ENCODE measurements at places on chromosomes 6 and 20.

GRCh38 chr6:89022798-89023197 is 57.8 kb upstream of the PNRC1 start:
- DNase-seq, result no peak

DNA sequence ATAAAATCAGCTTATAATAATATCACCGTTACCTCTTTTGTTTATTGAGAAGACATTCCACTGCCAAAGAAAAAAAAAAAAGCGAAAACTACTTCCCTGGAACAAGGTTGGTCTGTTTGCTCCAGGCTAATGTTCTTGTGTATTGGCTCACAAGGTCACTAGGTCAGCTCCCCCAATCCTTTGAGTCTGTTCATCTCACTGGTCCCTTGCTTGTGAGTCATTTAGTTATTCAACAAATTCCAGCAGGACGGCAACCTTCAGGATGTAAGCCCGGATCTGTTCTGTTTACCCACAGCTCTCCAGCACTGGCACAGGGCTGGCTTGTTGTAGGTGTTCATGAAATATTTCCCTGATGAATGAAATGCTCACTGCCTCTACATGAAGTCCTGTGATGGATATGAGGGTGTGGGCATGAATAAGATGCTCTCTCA is 3.3 kb downstream of the ARHGAP40 start:
- DNase-seq, result no peak

DNA sequence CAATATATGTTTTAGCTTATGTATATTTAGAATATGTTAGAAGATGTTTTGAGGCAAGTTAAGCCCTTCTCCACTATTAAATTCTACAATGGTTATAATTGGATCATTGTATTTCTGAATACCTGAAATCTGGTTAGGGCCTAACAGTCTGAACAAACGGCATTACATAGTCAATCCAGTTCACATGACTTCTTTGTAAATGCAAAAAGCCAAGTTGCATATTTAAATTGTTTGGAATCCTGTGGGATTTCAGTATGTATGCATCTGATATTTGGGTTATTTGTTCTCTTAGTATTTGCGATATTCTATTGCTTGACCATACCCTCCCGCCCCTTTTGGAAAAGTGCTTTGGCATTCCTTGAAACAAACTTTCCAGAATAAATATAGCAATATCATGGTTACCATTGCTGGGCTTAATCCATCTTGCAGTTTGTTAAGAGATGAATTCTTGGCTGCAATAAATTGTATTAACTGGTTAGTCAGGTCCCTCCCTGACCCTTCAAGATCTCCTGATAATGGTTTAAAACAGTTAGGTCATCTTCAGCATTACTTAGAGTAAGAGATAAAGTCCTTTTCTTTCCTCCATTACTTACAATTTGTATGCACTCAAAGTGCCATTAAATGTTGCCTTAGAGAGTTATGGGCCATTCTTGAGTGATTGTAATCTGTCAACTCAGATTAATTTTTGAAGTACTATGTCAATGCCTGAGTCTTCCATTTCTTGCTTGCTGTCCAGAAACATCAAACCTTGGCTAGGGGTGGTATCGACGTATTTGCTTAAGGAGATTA is 36.5 kb downstream of the LRRC1 start:
- DNase-seq, result no peak

GRCh38 chr6:24157886-24158285 is 31.9 kb downstream of the NRSN1 start:
- DNase-seq, result no peak

- DNase-seq, result no peak
These were observed 142.9 kb downstream of the TFAP2A start for GRCh38 chr6:10271982-10272381.

- no peak for DNase-seq
These were observed 3.5 kb upstream of the EFHC1 start for GRCh38 chr6:52416629-52417151.

DNA sequence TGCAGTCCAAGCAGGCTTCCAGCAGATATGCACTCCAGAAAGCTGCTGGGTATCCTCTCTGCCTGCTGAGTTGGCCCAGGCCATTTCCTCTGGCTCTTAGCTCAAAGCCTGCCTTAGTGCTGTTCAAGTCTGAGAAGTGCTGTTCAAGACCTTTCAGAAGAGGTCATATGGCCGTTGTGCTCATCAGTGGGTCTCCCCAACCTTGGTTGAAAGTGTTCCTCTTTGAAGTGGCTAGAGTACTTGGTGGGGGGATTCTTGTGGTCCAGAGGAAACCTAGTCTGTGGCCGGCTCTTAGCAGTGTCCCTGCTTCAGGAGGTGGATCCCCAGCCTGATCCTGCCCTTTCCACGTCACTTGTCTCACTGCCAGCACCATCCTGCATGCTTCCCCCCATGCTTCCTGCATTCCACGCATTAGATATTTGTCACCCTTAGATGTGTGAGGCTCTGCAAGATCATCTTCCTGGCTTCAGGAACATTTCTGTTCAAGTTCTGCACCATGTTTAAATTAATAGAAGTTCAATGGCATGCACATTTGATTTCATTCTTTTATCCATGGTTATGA is 105.0 kb downstream of the FIG4 start:
- DNase-seq, result no peak

DNA sequence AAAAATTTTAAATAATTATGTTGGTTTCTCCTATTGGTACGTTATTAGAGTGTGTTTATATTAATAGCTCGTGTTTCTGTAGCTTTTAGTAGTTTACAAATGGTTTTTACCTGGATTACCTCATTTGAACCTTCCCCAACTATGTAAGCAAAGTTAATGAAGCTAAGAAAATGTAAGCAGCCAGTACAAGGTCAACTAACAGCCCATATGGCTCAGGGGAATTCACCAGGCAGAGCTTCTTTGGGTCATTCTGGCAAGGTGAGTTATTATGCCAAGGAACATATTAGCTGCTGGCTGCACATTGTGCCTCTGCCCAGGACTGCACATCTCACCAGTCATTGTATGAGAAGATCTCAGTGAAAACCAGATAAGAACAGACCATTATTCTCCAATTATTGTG is 27.0 kb upstream of the MARCKS start:
- DNase-seq, result no peak

GRCh38 chr20:38935967-38936407 is 9.8 kb downstream of the FAM83D start:
- no peak for DNase-seq

DNA sequence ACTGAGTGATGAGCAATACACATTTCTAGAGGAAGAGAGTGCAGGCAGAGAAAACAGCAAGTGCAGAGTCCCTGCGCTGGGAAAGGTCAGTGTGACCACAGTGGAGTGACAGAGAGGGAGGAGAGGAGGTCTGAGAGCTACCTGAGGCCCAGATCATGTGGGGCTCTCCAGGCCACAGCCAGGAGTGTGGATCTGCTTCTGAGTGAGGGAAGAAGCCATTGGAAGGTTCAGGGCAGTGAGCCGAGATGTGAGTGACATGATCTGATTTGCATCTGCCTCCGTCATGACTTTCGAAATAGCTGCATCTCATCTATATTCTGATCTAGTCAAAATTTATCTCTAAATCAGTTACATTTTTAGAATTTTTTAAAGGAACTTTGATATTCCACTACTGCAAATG is 367.1 kb downstream of the PREX1 start:
- DNase-seq, result no peak

- DNase-seq, result no peak
These were observed 267.9 kb downstream of the PLCB1 start for GRCh38 chr20:8399947-8400346.

DNA sequence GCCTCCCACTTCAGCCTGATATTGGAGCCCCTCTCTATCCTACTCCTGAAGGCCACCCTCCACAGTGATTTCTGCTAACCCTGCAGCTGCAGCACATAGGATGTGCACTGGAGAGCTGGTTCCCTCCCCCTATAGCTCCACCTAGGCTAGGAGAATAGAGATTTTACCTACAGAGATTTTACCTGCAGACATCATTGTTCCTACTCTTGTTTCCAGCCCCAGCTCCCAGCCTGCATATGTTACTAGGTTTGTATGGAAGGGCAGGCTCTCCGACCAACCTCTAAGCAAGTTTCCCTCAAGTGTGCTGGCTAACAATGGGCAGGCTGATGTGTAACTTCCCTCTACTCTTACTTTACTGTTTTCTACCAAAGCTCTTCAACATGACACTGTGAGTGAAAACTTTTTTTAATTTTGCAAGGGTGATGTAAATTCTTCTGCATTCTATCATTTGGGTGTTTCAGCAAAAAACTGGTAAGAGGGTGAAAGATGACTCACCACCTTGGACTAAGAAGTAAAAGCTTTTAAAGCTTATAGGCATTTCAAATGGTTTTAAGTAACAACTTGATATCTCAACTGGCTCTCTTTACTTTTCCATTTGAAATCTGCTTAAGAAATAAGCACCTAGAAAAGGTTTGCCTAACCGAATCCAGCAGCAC is 106.8 kb downstream of the CDK19 start:
- no peak for DNase-seq

GRCh38 chr6:31246051-31246521 is 25.8 kb downstream of the HLA-C start:
- DNase-seq, result no peak

GRCh38 chr6:47552319-47552718 is 74.7 kb downstream of the CD2AP start:
- no peak for DNase-seq

GRCh38 chr6:80003826-80004172 is 650 bp upstream of the TTK start:
- DNase-seq, result peak; percentile 44

DNA sequence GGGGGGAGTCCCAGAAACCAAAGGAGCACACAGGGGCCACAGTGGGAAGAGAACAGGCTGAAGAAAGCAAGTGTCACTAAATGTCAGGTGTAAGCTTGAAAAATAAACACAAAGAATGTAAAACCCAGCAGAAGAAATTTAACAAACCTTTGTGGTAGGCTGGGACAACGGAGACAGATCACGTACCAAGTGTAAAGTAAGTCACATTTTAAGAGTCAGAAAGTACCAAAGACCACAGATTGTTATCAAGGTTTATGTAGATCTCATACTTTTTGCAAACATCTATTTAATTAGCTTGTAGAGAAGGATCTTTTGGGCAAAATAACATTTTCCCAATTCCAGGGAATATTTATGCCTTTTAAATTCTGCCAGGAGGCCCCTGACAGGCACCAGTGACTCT is 1.6 kb downstream of the CLIC5 start:
- DNase-seq, result no peak

DNA sequence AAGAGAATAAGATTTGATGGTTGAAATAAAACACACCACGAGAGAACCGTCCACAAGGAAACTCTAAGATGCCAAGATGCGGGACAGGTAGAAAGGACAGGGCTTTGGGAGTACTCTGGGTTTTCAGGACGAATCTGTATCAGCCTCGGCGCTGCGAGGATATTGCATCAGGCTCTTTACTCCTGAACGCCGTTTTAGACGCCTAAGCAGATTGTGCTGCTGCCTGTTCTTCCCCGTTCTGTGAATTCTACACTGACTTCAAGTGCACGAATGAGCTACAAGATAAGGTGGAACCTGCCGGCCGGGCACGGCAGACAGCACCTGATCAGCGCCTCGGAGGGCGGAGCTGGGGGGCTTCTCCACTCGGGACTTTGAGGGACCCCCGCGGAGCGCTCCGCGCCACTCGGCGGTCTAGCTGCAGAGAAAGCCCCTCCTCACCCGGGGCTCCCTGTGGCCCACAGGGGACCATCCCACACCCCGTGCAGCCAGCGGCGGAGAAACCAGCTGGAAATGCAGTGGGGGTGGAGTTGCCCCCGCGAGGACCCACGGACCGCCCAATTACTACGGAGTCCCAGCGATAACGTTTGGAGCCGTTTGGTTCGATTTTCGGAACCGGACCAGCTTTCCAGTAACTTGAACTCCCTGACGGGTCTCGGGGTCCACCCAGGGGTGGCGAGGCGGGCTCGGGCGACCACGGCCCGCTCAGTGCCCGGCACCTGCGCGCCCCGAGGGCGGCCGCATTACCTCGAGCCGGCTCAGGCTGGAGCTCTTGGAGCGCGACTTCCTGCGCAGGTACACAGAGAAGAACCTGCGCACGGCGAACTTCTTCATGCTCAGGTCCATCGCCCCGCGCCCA is 646 bp downstream of the RPS6KA2 start:
- DNase-seq, result no peak

- no peak for DNase-seq
These were observed 16.5 kb upstream of the RBPJL start for GRCh38 chr20:45289942-45290676.

Measured in amygdala (tissue), 56 donors.